Head of caudate nucleus (tissue), 42 donors: ENCODE measurements at places on chromosomes 5 and 9.
A peak's percentile ranks its signal among the peaks of the same experiment; 100 is the strongest.

- no peak for DNase-seq
Measured at GRCh38 chr5:98186128-98186527, 587.3 kb upstream of the RGMB start.

- DNase-seq = no peak
Measured at GRCh38 chr9:3502560-3503398, 23.0 kb downstream of the RFX3 start.

- no peak for DNase-seq
Measured at GRCh38 chr5:38450627-38451026, 105.8 kb downstream of the LIFR start.

GRCh38 chr9:744790-745484, 96.6 kb upstream of the DMRT1 start:
- no peak for DNase-seq

DNA sequence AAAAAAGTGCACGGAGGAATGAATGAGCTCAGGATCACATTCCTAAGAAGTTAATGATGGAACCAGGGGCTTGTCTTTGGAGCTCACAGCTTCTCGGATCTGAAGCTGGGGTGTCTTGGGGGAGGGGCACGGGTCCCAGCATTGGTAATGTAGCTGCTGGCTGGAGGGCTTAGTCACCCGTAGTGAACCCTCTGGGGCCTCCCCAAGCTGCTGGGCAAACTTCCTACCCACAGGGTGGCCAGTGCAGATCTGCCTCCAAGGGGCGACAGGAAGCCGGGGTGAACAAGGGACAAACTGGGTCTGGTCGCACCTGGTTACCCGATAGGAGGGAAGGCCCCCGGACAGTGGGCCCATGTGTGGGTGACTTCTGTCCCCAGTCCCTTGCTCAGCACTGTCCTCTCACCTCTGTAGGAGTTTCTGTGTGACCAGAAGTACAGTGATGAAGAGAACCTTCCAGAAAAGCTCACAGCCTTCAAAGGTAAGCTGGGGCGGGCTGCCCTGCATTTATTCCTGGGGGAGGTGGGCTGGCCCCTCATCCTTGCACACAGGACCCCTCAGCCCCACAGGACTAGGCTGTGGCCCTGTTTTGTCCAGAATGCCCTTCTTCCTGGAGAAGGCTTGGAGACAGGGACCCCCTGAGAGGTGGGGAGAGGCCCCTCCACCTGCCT, 14.1 kb upstream of the NUP214 start:
- DNase-seq = peak; percentile 27

DNA sequence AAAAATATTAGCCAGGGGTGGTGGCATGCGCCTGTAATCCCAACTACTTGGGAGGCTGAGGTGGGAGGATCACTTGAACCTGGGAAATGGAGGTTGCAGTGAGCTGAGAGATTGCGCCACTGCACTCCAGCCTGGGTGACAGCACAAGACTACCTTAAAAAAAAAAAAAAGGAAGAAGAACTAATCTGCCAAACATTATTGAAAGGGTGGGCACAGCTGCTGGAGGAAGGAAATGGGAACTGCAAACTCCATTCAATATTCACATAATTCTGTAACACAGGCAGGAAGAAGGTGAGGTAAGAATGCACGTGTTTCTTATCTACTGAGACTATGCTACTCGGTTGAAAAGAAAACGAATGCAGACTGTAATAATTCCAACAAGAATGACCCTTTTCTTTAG, 121.1 kb upstream of the GNA14 start:
- no peak for DNase-seq

DNA sequence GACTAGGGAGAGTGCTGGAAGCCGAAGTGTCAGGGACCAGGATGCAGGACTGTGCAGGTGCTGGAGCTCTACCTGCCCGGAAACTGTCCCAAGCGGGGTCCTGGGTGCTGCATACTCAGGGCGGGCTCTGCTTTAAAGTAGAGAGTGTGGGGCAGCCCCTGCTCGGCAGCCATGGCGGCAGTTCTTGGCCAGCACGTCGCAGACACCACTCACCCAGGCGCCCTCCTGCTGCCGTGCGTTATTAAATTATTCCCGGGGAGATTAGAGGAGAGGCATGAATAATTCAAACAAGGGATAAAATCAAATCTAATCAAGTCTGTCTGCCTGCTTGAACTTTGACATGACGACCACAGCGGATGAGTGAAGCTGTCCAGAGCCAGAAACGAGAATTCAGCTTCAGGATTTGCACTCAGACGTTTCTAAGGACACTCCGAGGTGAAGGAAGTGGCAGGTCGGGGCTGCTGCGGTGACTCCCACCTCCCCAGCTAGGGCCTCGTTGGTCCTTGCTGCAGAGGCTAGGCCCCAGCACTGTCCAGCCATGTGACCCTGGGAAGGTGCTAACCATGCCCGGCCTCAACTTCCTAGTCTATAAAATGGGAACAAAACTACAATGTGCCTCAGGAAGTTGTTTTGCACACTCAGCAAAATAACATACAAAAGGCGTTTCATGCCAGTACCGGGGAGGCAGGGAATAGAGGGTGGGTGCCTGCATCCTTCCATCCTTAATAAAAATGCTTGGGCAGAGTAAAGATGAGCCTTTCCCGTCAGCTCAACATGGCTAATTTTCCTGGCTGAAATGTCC, 91.3 kb upstream of the ADAMTS2 start:
- DNase-seq = no peak

DNA sequence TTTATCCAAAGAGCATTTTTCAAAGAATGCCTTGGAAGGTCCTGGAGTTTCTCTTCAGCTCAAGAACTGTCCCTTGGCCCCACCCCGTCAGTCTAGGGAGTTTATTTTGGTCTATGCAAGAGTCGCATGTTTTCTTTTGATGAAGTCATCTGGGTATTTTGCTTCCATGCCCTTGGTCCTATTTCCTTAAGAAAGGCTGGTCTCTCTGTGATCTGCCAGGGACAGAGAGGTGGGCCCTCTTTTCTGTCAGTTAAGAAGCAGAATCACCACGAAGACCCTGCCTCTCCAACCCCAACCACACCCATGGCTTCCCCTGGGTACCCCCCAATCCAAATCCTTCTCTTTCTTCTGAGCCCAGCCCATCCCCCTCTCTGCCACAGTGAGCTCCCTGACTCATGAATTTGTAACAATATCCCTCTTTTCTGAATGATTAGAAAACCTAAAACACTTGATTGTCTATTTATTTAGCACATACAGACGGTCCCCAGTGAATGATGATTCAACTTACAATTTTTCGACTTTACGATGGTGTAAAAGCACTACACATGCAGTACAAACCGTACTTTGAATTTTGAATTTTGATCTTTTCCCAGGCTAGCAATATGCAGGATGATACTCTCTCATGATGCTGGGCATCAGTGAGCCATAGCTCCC, 163.5 kb upstream of the ADRA1B start:
- no peak for DNase-seq

DNA sequence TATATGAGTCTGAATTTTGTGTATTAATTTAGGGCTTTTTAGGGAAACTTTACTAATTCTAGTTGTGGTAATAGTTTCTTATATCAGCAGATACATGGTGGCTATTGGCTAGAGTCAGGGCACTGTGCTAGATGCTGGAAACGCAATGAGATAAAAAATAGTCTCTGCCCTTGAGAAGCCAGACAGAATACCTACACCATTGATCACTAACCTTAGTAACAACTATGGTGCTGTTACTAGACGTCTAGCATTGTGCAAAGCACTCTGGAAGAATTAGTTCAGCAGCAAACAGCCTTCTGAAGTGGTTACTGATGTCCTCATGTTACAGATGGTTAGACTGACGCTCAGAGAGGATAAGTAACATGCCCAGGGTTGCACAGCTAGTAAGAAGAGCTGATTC, 61.8 kb downstream of the GDA start:
- no peak for DNase-seq

- DNase-seq = no peak
Measured at GRCh38 chr9:107557236-107557990, 67.8 kb upstream of the KLF4 start.
